ENCODE measurements at places on chromosomes 4 and X. TPM values are rescaled to one million over a fixed set of nuclear protein-coding genes. Genes with fewer than 3 reads are reported as not detected.

- no peak for DNase-seq
Measured at GRCh38 chrX:21939906-21940305, 603 bp upstream of the SMS start.

DNA sequence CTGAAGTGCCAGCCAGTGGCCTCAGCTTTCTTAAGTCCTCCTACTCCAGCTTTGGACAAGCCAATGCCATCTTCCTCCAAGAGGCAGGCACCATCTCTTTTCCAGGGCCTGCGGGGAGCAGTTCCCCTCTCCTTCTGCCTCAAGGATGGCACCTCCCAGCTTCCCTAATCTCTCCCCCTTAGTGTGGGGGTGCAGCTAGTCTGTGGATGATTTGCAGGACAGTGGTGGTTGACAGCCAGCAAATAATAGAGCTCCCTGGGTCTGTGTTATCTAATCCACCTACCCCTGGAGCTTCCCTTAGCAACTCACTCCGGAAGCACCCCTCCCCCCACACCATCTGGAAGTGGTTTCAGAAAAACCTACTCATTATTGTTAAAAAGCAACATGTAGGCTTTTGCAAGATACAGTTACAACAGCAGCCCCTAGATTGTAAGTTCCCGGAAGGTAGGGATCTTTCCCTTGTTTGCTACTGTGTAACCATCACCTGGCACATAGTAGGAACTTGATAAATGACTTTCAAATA is 247.1 kb downstream of the BCOR start:
- DNase-seq, result no peak

- DNase-seq, result no peak
Measured at GRCh38 chrX:41543025-41543424, 95.9 kb downstream of the NYX start.

DNA sequence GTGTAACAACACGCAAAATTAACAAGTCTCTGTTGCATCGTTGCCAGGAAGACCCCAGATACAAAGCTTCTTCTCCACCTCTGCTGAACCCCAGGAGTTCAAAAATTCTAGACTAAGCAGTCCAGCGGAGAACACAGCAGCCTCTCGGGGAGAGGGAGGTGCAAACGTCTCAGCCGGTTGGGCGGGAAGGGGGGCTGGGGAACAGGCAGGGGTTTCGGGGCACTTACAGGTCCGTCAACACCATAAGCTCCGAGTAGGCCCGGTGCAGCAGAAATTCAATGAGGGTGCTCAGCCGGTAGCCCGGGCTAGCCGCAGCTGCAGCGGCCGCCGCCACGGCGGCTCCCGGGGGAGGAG is 394 bp downstream of the MED14 start:
- DNase-seq, result peak; percentile 67

DNA sequence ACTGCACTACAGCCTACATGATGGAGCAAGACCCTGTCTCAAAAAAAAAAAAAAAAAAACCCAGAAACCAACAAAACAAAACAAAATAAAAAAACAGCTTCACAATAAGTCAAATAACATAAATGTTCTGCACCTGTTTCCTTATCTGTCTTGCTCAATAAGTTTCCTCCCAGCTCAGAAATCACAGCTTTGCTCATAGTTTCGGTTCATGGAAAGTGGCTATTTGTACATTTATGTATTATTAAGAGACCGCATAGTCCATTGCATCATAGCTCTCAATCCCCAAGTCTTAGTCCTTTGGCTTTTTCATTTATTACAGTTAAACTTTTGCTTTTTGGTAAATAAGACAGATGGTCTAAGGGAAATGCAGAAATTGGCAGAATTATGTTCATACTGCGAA is 24.4 kb upstream of the CFAP299 start:
- no peak for DNase-seq

DNA sequence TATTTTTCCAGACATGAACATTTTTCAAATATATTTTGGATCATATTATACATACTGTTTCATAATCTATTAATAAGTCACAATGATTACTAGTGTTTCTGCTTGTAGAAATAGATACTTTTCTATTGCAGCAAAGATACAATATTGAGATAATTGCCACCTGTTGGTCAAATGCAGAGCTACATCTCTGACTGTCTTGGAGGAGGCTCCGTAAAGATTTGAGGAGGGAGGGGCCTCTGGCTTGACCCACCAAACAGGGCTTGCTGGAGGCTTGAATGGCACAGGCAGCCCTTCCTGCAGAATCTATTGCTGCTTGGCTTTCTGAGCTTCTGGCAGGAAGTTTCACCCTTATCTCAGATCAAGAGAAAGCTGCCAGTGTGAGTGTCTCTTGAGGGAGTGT is 99.3 kb upstream of the ARMCX2 start:
- no peak for DNase-seq

DNA sequence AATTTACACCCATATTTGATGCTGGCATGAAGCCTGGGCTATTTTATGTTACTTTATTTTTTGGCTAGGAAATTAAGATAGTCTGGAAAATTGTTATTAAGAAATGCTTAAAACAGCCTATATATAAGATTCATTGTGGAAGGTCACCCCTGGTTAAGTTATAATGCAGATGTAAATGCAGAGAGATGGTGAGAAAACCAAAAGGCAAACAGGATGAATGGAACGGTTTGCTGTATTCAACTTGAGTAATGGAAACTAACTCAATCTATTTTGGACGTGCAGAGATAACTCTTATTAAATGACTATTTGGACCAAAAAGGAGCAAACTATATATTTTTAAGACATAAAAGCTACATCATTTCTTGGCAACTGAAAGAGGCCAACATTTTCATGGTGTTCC is 446.3 kb upstream of the FRG1 start:
- no peak for DNase-seq

GRCh38 chrX:38871129-38872029 is 70.1 kb downstream of the MID1IP1 start:
- no peak for DNase-seq

Gene DRD5
- total RNA-seq, result not detected
